ENCODE measurements at places on chromosomes 12 and 14.

DNA sequence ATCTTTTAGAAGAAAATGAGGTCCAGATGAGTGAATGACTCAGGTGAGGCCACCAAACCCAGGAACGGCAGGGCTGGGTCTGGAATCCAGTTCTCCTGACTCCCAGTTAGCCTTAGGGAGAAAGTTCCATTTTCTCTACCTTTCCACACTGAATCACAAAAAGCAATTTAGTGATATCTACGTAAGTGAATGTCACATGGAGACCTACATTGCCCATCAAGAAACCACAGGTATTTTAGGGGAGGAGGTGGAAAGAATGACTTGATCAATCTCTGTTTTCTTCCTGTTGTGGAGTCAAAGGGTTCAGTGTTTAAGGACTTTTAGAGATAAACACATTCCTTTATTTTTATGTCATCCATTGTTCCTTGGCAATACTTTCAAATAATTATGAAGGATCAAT is 106.9 kb upstream of the PTPRB start:
- no peak for DNase-seq

DNA sequence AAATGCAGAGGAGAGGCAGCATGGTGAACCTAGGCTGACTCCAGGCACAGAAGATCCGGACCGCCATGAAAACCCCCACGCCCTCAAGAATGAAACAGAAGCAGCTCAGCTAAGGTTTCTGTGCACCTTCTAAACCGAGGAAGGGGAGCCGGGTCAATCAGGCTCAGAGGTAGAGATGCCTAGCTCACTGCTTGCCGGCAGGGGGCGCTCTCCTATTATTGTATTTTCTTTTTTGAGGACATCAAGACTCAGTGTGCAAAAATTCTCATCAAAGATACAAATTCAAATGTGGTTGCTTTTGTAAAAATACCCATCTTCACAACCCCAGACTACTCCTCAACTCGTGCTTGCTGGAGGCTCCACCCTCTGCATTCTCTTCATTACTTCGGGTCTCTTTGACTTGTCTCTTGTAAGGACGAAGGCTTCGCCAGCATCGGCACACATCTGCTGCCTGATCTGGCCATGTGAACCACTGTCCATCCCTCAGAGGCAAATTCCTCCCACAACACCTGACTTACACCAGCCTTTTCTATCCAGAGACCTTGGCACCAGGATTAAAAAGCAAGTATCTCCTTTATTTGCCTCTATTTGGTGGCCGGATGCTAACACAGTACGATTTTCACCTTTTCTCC is 33.4 kb upstream of the RNASE3 start:
- DNase-seq = peak; percentile 5

GRCh38 chr14:29062466-29062865 is 295.9 kb downstream of the FOXG1 start:
- no peak for DNase-seq

GRCh38 chr12:1916371-1917171 is 1.9 kb downstream of the CACNA2D4 start:
- no peak for DNase-seq

GRCh38 chr14:37870170-37870569 is 274.7 kb downstream of the TTC6 start:
- DNase-seq = no peak

DNA sequence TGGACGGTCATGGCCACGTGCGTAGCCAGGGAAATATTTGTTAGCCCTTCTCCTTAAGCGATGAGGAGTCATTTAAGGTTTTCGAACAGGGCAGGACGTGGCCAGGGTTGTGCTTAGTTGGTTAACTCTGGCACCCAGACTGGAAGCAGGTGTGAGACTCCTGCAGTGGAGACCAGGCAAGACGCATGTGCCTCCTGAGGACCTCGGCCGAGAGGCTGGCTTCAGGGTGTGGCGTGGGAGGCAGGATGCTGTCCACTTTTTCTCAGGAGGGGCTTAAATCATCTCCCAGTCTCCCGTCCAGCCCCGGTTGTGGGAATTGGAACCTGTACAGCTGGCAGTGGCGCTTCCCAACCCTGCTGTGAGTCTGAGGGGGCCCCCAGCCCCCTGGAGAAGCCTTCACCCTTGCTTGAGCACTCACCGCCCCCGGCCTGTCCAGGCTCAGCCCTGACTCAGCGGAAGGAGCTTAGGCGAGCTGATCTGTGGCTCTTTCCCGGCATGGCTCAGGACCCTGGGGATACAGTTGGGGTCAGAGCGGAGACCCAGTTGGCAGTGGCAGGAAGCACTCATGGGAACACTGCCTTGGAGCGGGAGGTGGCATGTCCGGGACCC is 46.3 kb upstream of the TSPAN9 start:
- no peak for DNase-seq

GRCh38 chr12:94498073-94498472 is 38.4 kb upstream of the CEP83 start:
- no peak for DNase-seq

DNA sequence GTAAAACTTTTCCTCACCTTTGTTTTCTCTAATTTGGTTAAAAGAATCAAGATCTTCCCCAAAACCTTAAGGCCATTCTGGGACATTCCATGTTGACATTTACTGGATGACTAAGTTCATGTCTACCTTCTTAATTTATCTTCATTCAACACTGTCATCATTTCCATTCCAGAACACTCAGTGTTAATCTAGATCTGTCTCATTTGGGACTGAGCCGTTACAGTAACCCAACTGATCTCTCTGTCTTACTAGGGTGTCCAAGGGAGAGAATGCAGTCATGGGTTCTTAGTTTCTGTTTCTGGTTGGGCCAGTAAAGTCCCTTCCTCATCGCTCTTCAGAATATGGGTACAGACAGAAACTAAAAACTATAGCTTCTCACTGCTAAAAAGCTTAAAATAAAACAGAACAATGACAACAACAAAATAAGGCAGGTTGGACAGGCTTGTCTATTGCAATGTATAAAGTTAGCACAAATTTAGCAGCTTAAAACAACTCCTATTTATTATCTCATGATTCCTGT is 144.8 kb downstream of the ASCL1 start:
- no peak for DNase-seq

DNA sequence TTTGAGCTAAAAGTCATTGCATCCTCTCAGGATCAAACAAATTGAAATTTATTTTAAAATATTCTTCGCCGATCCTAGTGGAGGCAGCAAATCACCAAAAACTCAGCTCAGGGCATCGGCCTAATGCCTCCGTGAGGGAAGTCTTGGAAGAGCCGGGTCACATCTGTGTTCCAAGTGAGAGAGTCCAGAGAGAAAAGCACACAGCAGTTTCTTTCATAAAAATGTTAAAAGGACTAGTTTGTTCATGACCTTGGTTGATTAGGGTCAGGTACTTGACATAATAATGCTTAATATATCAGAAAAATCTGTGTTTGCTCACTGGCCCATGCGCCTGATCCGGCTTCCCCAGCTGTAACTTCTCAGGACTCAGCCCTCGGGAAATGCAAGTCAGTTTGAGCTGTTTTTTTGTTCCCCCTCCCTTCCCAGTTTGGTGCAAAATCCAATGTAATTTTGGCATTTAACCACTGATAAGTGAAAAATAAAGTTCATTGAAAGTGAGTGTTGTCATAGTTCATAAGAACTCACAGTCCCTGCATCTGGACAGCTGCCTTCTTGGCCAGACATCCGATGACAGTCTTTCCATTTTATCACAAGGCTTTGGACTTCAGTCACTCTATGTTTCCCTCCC is 161.7 kb downstream of the CAND1 start:
- DNase-seq = peak; percentile 21

GRCh38 chr12:55982319-55982936 is 8.6 kb downstream of the RAB5B start:
- DNase-seq = no peak

DNA sequence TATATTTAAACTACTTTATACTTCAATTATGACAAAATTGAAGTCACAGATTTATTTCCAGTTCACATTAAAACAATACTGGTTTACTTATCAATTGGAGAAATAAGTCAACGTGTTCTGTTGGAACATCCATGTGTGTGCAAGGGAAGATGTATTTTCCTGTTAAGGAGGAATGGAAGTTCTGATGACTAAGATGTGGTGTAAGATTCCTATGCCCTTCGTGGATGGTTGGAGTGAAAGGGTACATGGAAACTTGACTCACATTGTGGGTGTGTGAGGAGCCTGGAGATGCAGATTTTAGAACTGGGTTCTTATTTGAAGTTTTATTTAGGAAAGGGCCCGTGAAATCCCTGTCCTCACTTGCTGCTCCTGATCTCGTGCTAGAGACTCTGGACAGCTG is 95.3 kb downstream of the CATSPERB start:
- no peak for DNase-seq

- no peak for DNase-seq
These were observed 2.2 kb downstream of the P3H3 start for GRCh38 chr12:6830286-6830890.

GRCh38 chr12:60308366-60308991 is 712.6 kb downstream of the SLC16A7 start:
- DNase-seq = no peak

- DNase-seq = no peak
These were observed 2.9 kb downstream of the NEK9 start for GRCh38 chr14:75123991-75124390.

DNA sequence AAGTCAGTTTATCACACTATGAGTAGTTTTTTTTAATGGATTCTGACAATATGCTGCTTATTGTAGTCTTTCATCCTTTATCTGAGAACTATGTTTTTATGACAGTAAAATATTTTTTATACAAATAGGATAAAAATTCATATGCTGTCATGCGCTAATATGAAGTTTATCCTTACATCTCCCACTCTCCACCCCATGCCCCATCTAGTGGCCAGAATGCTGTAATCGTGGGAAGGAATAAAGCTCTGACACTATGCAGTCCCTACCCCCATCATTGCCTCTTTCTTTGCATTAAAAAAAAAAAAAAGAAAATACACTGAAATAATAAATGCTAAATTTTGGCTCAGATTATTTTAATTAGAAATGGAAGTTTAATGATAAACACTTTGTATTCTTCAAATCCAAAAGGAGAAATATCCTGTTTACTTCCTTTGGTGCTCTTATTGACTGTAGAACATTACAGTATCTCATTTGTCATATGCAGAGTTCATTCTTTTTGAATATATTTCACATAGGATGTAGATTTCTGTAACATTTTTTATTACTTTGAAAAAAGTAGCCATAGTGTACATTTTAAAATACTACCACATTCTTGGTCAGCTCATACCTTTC is 145.9 kb upstream of the SLCO1C1 start:
- no peak for DNase-seq

DNA sequence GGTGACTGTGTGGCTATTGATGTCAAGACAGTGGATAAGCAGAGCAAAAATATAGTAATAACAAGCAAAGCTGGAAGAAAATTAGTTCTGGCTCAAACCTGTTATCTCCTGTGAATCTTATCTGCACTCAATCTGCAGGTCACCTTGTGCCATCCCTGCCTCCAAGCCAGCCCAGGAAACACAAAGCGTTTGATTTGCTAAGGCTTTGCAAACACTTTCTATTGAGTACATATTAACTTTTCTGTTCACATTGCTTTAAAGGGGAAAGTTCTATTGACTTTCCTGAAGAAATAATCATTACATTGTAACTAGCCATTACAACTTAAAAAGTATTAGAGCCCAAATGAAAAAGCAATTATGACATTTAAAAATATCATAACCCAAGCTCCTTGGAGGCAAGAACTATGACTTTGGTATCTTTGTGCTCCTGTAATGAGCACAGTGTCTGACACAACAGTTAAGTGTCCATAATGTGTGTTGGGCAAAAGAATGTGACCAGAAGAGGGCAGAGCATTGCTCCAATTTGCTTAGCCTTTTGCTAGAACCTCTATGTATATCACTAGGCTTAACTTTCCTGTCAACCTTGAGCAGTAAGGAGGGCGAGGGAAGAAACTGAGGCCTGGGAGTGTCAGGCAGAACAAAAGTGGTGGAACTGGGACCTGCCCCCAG is 24.7 kb downstream of the SERPINA3 start:
- no peak for DNase-seq

DNA sequence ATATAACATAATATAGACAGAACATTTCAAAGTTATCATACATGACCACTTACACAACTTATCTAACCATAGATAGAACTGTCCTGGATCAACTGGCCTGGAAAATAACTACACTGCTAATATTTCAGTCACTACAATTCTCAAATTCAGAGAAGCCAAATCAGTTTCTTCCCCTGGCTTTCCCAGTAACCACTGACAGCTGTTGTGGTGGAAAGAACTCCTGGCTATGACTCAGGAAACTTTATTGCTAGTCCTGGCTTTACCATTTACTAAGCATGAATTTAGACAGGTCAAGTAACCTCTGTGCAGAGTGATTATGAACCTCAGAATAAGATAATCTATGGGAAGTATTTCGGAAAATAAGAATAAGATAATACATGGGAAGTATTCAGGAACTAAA is 244.9 kb upstream of the DIO2 start:
- no peak for DNase-seq

DNA sequence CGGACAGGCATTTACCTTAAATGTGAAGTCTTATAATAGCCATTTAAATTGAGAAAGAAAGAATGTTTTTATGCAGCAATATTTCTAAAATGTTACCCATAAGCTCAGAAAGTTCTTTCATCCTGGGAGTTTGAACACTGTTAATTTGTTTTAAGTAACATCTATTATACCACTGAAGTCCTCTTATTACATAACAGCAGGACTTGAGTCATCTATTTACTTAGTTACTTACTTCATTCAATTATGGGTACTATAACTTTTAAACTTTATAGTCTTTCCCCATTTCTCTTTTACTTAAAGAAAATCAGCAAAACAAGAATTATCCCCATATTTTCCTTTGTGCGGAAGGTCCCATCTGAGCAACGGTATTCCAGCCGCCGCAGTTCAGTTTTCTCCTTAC is 473.1 kb downstream of the ETNK1 start:
- no peak for DNase-seq

All from NCI-H1930 (cell line).